ENCODE measurements at places on chromosomes 16 and 17.

DNA sequence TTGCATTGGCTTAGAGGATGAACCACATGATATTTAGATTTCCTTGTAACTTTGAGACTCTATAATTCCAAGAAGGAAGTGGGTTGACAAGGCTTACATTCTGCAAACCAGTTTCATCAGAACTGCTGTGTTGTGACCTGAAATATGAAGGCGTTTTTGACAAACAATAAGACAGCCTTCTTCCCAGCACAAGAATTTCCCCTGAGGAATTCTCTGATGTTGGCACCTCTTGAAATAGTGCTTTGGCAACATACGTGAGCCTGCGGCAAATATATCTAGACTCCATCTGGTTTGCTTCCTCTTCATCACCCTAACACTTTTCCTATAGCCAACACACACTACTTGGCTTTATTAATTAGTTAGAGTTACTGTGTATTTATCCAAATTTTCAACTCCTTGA lies 585.5 kb upstream of the SOX9 start:
- no peak for DNase-seq

DNA sequence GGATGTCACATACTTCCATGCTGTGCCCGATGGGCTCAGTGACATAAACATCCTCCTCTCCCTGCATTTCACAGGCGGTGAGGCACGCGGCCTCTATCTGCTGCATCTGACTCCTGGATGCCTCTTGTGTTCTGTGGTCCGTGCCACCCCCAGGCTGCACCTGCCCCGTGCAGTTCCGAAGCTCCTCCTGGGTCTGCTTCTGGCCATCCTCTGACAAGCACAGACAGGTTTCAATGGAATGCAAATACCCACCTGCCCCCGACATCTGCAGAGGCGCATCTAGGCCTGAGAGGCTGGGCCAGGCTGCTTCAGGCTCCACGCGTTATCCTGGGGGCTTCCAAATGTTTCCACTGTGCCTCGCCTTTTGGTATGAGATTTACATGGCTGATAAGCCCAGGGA lies 46.3 kb upstream of the DNAH17 start:
- DNase-seq: no peak

- no peak for DNase-seq
Measured at GRCh38 chr16:8108991-8109509, 481.3 kb downstream of the TMEM114 start.

GRCh38 chr16:61834082-61834481 lies 202.2 kb downstream of the CDH8 start:
- no peak for DNase-seq

- DNase-seq: no peak
Measured at GRCh38 chr17:71055128-71055527, 885.8 kb downstream of the KCNJ2 start.

GRCh38 chr17:79624718-79625478 lies 14.0 kb upstream of the RBFOX3 start:
- DNase-seq: no peak

DNA sequence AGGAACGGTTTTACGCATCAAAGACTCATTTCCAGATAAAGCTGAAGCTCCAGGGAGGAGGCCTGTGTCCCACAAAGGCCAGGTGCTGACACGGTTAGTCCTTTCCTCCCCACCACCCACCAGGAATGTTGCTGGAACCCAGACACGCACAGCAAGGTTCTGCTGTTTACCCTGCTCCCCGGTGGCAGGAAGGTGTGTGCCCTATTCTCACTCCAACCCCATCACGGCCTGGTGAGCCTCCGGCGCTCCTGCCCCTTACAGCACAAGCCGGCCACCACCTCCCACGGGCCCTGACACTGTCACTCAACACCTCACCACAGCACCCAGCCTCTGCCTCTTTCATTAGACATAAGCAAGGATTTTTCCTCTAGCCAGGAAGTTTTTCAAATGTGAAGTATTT lies 47.8 kb downstream of the ANKRD11 start:
- no peak for DNase-seq

- DNase-seq: no peak
Measured at GRCh38 chr16:26396511-26397235, 670.1 kb upstream of the C16orf82 start.

GRCh38 chr16:85376292-85377095 lies 236.6 kb upstream of the GSE1 start:
- DNase-seq: no peak

DNA sequence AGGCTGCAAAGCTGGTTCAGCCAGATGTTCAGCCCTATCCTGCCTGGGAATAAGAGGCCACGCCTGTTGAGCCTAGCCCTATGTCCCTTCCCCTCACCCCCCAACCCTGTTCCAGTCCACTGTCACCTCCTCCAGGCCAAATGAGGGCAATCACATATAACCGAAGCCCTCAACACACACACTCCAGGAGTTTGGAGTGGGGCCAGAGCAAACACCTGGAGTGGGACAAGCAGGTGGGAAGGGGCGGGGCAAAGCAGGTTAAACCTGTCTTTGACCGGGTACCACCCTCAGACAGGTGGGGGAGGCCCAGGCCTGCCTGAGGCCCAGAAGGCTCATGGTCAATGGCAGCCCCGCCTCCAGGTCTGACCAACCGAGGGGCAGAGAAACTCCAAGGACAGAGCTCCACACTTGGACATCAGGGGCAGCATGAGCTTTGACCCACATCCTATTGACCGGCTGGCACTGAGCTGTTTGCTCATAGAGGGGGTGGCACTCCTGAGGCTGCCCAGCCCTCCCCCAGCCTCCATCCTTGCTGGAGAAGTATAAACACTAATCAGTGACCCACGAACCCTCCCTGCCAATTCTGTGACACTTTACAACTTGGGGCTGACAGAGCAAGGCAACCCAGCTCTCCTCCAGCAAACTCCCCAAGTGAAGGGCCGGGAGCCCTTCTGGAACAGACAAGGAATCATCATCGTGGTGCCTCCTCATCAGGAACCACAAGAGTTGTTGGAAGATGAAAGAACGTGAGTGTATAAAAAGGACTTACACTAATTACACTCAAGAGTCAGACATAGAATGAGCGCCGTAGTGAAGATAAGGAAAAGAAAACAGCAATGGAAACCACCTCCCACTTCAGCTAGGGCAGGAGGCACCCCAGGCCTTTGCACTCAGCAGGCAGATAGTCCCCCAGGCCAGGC lies 1.5 kb downstream of the ESRP2 start:
- no peak for DNase-seq

- DNase-seq: no peak
Measured at GRCh38 chr17:54085020-54085419, 262.3 kb downstream of the KIF2B start.

DNA sequence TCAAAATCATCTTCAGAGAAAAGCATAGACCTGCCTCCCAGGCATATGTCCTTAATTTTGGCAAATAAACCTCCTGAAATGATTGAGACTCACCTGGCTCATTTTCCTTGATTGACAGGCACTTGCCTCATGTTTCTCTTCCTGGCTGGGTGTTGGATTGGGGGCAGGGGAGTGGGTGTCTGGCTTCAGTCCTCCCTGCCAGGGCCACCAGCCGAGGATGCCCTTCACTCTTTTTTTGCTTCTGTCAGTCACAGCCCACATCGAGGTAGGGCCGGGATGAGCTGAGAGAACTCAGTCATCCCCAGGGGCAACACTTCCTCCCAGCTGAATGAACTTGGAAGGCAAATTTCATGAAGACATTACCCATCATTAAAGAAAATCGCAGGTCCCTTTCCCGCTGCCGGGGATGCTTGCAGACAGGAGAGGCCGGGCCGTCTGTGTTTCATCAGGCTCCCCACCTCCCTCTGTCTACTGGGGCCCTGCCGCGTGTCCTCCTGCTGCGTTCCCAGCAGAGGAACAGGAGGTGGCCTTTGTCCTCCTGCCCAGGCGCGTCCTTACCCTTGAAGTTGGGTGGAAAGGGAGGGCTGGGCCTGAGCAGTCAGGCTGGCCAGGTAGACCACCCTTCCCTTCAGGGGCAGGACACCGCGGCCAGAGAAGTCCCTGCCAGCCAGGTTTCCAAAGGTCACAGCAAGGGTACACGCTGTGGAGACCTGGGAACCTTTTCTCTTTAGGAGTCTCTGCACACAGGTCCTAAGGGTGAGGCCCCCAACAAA lies 11.2 kb upstream of the DNAH17 start:
- no peak for DNase-seq

GRCh38 chr17:67712375-67712774 lies 5.4 kb upstream of the NOL11 start:
- DNase-seq: no peak

GRCh38 chr16:49620158-49620868 lies 235.6 kb downstream of the ZNF423 start:
- DNase-seq: no peak

DNA sequence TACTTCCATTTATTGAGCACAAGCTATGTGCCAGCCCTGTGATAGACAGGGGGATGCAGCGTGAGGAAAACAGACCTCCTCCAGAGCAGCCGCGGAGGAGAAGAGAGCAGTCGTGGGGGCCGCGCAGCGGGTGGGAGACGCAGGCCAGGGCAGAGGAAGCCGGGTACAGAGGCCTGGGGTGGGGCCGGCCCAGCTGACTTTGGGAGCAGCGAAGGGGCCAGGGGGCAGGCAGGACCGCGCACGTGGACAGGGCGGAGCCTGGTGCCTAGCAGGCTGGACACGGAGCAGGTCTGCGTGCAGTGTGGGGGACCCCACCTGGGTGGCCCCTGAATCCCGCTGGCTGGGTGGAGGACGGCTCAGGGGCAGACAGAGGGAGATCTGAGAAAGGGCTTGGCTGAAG lies 46.2 kb downstream of the ZFPM1 start:
- DNase-seq: no peak

- peak; percentile 2 for DNase-seq
Measured at GRCh38 chr17:70622368-70623260, 453.3 kb downstream of the KCNJ2 start.

- DNase-seq: no peak
Measured at GRCh38 chr16:8864480-8865110, 4.2 kb downstream of the CARHSP1 start.

GRCh38 chr17:71558901-71559300 lies 561.9 kb upstream of the SOX9 start:
- no peak for DNase-seq

DNA sequence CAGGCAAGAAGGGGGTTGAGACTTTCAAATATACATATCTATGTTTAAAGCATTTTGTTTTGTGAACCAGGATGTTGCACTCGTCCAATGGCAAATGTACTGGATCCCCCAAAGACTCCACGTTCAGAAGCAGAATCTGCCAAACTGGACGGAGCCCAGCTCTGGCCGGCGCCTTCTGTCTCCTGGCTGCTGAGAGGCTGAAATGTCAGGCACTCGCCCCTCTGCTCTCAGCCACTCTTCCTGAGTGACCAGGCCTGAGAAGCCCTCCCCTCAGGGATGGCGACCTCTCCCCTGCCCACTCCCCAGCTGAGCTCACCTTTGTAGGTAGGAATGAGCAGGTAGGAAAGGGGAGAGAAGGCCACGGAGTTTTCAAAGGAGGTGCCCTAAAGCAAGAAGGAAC lies 187.5 kb upstream of the FOXF1 start:
- DNase-seq: no peak

DNA sequence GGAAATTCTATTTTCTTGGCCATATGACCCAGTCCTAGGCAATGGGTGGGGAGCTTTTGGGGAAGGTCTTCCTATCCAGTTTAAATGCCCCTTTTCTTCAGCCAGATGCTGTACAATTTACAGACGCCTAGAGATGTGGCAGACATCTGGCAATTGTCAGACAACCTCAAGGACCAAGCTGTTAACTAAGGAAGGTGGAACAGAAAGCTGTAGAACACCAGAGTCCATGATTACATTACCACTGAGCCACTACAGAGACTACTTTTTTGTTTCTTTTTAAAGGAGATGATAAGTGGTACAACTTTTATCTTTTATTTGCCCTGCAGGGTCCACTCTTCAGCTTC lies 21.1 kb upstream of the CORO6 start:
- DNase-seq: no peak

DNA sequence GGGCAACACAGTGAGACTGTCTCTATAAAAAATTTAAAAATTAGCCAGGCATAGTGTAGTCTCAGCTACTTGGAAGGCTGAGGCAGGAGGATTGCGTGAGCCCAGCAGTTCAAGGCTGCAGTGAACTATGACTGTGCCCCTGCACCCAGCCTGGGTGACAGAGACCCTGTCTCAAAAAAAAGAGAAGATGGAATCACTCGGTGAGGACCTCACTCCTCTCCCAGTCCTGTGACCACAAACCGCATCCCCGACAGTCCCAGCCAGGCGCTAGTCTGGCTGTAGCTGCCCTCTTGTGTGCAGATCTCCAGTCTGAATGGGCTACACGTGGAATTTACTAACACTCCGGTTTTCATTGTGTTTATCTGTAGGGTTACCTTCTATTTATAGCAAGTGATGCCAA lies 11.1 kb downstream of the DEXI start:
- DNase-seq: no peak

DNA sequence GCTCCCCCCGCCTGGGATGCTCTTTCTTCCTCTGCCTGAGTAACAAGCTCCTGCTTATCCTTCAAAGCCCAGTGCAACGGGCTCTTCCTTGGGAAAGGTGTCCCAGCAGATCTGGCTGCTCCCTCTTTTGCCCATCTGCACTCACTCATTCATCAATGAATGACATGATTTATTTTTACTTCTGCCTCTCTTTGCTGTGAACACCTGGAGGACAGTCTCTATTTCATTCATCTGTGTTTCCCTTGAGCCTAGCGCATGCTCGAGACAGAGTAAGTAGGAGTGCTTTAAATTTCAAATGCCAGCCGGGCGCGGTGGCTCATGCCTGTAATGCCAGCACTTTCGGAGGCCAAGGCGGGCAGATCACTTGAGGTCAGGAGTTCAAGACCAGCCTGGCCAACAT lies 22.0 kb upstream of the GINS2 start:
- DNase-seq: no peak

DNA sequence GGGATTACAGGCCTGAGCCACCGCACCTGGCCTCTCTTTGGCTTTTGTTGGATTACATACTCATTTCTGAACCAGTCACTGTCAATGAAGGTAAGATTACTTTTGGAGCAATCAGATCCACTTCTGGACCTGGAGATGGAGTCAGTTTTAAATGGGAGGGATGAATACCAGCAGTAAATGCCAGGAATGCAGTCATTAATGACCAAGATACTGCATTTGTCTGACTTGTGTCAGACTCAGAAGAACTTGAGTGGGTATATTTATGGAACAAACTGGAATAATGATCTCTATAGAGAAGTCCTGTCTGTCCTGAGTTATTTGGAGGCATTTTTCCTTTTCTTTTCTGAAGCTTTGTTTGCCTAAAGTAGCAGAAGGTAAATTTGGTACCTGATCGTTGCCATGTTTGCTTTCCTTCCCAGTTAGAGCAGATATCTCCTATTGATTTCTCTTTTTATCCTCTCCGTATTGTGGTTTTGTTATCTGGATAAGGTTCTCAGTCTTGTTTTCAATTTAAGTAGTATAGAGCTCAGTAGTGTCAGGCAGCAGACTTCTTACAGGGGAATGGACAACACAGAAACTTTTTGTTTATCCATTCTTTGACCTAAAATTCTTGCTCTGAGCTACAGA lies 10.7 kb downstream of the NLK start:
- no peak for DNase-seq
